NCI-H1048 (cell line): ENCODE measurements at places on chromosomes 7 and 10.

GRCh38 chr10:69360485-69361302, 56.0 kb downstream of the TACR2 start:
- no peak for DNase-seq

DNA sequence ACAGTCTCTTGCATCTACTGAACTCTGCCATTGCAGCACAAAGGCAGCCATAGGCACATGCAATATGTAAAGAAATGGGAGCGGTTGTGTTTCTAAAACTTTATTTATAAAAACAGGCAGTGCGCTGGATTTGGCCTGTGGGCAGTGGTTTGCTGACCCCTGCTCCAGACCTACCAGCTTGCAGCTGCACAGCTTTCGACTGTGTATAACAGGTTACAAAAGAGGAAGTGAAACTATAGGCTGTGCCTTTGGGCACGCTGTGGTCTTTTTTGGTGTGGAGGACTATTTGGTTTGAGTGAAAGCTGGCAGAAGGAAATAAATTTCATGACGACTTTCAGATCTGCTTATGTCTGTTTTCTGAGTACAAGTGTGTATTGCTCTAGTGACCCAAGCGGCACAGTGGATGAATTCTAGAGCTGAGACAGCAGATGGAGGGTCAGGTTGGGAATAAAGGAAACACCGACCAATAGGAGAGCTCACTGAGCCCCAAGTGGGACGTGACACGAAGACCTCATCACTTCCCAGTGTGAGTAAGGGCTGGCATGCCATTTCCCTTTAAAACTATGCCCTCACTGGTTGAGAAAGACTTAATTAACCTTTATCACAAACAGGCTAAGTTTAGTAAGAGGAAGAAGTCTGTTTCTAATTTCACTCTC, 152.7 kb downstream of the ANK3 start:
- no peak for DNase-seq

DNA sequence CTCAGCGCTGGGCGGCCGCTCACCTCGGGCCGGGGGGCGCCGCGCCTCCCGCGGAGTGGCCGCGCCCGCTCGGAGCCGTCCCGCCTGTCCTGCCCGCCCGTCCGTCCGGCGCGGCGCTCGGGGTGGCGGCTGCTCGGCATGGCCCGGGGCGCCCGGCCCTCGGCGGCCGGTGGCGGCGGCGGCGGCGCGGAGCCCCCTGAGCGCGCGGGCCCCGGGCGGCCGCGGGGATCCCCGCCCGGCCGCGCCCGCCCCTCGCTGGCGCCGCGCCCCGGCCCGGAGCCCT, 338 bp downstream of the SDK1 start:
- DNase-seq: no peak

DNA sequence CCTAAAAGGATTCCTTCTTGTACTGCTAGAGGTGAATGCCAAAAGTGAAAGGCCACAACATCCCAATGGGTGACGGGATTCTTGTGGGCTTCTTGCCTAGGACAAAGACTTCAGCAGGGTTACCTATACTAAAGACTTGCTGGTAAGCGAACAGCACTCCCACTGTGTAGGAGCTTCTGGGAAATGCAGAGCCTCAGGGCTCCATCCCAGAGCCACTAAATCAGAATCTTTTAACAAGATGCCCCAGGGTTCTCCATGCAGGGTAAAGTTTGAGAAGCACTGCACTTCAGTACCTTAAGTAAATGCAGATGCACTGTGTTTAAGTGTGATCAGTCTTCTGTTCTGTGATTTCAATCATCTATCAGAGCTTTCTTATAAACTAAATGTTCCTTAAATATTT, 266.9 kb upstream of the KLF14 start:
- DNase-seq: no peak

DNA sequence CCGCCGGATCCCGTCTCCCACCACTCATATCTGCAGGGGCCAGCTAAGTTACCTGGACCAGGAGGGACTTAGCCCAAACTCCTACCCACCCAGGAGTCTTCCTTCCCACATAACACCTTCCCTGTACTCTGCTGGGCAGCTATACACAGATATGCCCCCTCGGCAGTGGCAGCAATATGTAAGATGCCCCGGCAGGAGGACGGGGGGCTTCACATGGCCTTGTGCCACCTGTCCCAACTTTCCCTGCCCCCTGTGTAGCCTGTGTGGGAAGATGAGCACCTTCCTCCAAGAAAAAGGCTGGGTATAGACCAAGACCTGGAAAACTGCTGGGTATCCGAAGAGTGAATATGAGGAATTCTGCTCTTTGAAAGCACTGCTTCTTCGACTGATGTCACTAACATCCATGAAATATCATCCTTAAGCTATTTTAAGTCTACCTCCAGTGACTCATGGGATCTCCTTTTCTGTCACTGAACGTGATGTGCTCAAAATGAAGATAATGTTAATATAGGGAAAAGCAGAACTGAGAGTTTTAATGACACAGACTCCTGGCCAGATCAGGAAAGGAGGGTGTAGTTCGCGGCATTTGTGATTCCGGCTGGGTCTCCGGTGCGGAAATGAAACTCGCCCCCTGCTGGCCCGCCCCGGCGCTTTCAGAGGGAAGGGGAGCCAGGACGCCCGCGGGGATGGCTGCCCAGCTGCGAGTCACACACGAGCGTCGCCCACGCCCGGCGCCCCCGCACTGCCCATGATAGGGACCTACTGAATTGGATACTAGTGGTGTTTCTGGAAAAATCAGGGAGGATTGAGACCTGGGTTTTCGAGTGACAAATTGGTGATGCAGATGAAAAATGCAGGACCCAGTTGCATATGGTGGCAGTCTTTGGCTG, 256.9 kb upstream of the NFE2L3 start:
- DNase-seq: no peak

GRCh38 chr10:13298748-13299436, 972 bp downstream of the PHYH start:
- no peak for DNase-seq

GRCh38 chr7:29748286-29749099, 57.8 kb upstream of the WIPF3 start:
- no peak for DNase-seq

GRCh38 chr7:83339907-83340306, 177.2 kb upstream of the PCLO start:
- DNase-seq: no peak

GRCh38 chr10:963186-963585, 25.0 kb upstream of the GTPBP4 start:
- no peak for DNase-seq

DNA sequence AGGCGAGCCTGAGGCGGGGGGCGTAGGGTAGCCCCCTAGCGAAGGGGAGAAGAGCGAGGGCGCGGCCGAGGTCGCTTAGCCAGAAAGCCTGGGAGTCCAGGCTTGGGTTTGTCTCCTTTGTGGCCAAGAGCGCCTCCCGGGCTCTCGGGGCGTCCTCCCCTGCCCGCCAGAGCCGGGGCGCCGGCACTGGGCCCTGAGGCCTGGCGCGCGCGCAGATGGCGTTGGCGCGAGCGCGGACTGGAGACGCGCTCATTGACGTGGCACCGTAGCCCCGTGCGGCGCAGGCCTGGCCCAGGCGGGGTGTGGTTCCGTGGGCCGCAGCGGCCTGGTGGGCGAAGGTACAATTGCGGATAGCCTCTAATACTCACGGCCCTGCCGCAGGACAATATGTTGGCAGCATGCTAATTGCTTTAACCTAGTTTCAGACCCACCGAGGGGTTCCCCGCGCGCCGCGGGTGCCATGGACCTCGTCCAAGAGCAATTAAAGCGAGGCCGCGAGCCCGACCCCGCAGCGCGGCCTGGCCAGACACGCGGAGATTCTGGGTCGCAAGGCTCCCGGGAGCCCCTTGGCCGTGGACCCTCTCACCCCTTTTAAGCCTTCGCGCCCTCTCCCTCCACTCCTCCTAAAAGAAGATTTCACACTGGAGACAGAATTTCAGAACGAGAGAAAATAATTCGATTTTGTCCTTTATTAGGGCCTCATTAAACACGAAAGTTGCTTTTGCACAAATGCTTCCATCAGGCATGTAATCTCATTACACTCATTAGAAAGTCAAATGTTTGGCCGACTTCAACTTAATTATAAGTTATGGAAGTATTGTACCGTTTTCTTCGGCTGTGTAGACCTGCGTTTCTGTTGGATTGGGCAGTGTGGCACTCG, 3.1 kb downstream of the PTF1A start:
- no peak for DNase-seq

- DNase-seq: no peak
Measured at GRCh38 chr7:151568956-151569940, 49.6 kb upstream of the RHEB start.
